Skeletal muscle tissue (tissue), 5 donors: ENCODE measurements at places on chromosomes 13 and 19. TPM values are rescaled to one million over a fixed set of nuclear protein-coding genes. Genes with fewer than 3 reads are reported as not detected.

Gene PSG6
- not detected for total RNA-seq

Gene IL4I1
- 0.52 TPM for total RNA-seq

Gene SIRT6
- total RNA-seq, result 9.9 TPM

Gene FGF9
- total RNA-seq, result 3.7 TPM

Gene RASIP1
- total RNA-seq, result 23.5 TPM

Gene FSTL3
- total RNA-seq, result 7.3 TPM

Gene SLC6A16
- not detected for total RNA-seq
